Body of pancreas (tissue), 4 donors: ENCODE measurements at places on chromosomes 12 and 14.

DNA sequence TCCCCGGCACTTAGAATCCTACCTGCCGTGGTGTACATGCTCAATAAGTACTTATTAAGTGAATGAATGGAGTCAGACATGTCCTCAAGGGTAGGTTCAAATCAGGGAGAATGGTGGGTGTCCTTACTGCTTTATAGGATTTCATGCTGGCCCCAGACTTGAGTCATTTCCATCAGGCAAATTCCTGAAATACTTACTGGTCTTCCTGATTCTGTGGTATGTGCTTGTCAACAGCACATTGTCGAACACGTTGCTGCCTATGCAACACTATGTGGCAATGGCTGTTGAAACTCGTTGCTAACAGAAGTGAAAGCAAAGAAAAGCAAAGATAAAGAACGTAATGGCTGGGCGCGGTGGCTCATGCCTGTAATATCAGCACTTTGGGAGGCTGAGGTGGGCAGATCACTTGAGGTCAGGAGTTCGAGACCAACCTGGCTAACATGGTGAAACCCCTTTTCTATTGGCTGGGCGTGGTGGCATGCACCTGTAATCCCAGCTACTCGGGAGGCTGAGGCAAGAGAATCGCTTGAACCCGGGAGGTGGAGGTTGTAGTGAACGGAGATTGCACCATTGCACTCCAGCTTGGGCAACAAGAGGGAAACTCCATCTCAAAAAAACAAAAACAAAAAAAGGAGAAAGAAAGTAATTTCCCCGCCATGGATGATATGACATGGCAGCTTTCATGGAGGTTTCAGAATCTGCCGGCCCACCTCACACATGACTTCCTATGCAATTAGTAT is 214.9 kb downstream of the ZFP36L1 start:
- DNase-seq = peak; percentile 60

DNA sequence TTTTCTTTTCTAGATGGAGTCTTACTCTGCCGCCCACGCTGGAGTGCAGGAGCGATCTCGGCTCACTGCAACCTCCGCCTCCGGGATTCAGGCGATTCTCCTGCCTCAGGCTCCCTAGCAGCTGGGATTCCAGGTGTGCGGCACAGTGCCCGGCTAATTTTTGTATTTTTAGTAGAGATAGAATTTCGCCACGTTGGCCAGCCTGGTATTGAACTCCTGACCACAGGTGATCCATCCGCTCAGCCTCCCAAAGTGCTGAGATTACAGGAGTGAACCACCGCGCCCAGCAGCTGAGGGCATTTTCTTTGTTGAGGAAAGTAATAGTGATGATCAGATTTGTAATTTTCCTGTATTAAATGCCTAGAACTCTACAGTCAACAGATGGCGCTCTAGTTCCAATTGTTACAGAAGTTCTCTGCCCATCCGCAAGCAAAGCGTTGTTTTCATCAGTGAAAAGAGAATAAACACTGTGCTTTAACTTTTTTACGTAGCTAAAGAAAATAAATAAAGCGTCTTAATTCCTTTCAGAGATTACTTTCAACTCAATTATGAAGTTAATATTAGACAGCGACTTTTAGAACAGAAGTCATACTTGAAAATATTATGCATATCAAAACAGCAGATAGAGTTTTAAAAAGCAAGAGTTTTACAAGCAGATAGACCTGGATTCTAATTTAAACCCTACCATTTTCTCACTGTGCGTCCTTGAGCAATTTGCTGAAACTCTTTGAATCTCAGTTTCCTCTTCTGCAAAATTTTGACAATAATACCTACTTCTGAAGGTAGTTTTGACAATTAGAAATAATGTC is 335.1 kb downstream of the DUSP6 start:
- peak; percentile 27 for DNase-seq

DNA sequence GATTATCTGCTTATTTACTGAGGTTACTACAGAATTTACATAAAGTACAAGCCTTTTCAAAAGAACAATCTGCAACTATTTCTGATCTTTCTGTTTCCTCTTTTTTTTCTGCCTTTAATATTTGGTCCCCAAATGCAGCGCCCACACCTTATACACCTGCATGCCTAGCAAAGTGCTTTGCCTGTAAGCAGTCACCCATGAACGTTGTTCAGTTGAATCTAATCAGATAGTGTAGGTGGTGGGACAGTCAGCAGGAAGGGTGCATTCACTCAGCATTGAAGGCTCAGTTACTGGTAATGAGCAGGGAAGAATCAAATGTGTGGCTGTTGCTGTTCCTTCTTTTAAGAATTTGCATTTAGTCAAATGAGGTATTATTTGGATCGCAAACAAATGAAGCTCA is 108.4 kb downstream of the GPR135 start:
- DNase-seq = no peak

DNA sequence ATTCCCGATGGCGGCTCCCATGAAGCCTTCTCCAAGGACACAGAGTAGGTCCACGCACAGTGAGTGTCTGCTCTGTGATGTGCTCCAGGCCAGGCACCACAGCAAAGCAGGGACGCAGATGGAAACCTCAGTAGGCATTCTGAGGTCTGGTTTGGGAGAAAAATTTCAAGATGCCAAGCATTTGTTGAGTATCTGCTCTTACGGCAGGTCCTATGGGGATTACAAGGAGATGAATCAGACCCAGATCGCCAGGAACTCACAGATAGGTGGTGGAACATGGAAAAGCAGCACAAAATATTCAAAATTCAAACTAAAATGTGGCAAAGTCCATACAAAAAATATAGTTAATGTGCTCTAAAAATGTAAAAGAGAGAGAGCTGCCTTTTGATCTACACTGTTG is 684.9 kb upstream of the TMEM132C start:
- no peak for DNase-seq

- DNase-seq = no peak
These were observed 15.0 kb downstream of the NDUFA12 start for GRCh38 chr12:94988471-94988870.

- DNase-seq = no peak
These were observed 32.0 kb upstream of the PRB2 start for GRCh38 chr12:11427341-11427740.

DNA sequence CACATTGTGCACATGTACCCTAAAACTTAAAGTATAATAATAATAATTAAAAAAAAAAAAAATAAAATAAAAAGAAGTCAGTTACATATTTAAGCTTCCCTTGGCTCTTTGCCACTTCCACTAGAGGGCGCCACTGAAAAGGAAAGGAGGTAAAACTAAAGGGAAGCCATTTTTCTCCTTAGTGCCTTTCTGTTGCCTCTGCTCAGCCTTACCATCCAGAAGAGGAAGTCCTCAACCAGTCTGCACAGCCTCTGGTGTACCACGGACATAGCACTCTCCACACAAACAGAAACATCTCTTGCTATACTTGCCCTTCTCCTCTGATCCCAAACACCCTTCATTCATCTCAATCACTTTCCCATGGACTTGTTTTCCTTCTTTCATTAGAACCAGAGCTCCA is 169.0 kb upstream of the EEA1 start:
- DNase-seq = peak; percentile 70

- peak; percentile 72 for DNase-seq
These were observed 41.8 kb upstream of the CLMN start for GRCh38 chr14:95361373-95362137.

DNA sequence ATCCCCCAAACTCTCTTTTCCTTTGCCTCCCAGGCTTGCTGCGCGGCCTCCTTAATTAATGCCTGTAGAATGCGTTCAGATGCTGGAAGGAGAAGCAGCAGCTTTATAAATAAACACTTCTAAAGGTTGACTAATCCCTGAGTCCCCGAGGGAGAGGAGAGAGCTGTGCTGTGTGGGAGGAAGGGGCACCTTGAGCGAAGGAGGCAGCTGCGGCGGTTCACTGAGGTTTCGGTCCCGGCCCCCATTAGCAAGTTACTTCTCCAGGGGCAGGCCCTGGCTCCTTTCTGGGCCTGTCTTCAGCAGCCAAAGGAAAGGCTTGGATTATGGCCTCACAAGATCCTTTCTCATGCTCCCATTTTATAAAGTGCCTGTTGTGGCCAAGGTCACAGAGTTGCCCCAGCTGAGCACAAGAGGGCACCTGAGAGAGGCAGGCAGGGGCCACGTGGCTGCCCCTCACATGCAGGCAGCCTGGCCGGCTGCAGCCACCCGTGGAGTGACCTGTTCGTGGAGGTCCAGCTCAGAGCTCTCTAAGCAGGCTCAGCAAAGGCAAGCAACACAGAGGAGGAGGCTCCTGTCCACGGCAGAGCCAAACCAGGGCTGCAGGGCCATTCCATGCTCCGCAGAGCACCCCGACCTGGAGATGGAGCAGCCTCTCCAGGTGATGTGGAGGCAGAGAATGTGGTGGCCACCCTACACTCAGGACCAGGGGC is 15.0 kb upstream of the CACNA2D4 start:
- DNase-seq = no peak

GRCh38 chr12:83225806-83226205 is 539.1 kb downstream of the TMTC2 start:
- DNase-seq = no peak

GRCh38 chr12:129378496-129378895 is 525.2 kb downstream of the GLT1D1 start:
- no peak for DNase-seq

- no peak for DNase-seq
These were observed 1.1 kb upstream of the RTRAF start for GRCh38 chr14:51988221-51988620.

- DNase-seq = peak; percentile 83
These were observed 2.4 kb upstream of the TNS2 start for GRCh38 chr12:53047221-53048032.
